ENCODE measurements at places on chromosomes 6 and 20.

GRCh38 chr6:110283657-110284056, 74.5 kb downstream of the METTL24 start:
- no peak for DNase-seq

- DNase-seq = no peak
Measured at GRCh38 chr6:15663130-15663871, 473 bp upstream of the DTNBP1 start.

DNA sequence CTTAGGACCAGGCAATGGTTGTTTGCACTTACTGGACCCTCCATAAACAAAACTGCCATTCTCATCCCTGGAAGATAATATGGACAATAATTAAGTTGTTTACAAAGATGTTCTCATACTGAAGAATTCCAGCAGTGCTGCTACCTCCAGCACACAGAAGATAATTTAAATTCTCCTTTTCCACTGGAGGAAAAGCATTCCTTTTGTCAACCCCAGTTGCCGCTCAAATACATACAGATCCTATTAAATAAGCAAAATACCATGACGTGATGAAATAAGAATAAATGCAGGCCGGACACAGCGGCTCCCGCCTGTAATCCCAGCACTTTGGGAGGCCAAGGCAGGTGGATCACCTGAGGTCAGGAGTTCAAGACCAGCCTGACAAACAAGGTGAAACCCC, 54.5 kb upstream of the IPCEF1 start:
- no peak for DNase-seq

DNA sequence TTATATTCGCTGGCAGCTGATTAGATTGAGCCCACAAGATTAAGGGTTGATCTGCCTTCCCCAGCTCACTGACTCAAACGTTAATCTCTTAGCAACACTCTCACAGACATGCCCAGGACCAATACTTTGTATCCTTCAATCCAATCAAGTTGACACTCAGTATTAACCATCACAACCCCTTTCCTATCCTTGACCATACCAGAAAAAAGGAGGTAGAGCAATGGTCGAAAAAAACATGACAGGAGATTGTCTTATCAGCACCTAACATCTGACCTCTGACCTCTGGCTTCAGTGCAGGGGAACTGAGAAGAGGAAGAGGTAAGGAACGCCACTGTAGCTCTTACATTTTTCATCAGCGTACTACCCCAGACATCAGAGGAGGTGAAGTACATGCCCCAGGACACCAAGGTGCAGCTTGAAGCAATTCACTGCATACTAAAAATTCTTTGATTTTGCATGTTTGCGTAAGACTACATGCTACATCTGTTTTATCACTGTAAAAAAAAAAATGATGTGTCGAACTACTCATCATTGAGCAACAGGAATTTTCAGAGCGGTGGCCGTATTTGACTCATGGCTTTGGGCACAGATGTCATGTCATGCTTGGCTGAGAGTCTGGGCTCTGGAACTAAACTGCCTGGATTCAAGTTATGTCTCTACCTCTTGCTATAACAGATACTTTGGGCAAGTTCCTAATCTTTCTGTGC, 188.0 kb upstream of the TAB2 start:
- no peak for DNase-seq

- DNase-seq = no peak
Measured at GRCh38 chr20:32522526-32522775, 62.7 kb downstream of the NOL4L start.

DNA sequence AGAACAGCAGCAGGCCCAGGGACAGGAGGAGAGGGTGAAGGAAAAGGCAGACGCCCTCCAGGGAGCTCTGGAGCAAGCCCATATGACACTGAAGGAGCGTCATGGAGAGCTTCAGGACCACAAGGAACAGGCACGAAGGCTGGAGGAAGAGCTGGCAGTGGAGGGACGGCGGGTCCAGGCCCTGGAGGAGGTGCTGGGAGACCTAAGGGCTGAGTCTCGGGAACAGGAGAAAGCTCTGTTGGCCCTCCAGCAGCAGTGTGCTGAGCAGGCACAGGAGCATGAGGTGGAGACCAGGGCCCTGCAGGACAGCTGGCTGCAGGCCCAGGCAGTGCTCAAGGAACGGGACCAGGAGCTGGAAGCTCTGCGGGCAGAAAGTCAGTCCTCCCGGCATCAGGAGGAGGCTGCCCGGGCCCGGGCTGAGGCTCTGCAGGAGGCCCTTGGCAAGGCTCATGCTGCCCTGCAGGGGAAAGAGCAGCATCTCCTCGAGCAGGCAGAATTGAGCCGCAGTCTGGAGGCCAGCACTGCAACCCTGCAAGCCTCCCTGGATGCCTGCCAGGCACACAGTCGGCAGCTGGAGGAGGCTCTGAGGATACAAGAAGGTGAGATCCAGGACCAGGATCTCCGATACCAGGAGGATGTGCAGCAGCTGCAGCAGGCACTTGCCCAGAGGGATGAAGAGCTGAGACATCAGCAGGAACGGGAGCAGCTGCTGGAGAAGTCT, 25.5 kb downstream of the C20orf173 start:
- no peak for DNase-seq

DNA sequence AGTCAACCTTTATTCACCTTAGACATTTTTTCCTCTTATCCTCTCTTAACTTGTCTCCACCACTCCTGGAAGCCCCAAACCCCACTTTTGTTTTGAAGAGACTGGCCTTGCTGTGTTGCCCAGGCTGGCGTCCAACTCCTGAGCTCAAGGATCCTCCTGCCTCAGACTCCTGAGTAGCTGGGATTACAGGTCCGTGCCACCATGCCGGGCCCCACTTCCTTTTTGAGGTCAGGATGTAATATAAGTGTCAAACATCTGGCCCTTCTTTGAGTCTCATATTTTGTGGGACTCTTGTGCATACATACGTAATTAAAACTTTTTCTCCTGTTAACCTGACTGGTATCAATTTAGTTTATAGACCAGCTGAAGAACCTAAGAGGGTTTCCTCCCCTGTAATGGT, 1.4 kb upstream of the CDK19 start:
- DNase-seq = no peak

DNA sequence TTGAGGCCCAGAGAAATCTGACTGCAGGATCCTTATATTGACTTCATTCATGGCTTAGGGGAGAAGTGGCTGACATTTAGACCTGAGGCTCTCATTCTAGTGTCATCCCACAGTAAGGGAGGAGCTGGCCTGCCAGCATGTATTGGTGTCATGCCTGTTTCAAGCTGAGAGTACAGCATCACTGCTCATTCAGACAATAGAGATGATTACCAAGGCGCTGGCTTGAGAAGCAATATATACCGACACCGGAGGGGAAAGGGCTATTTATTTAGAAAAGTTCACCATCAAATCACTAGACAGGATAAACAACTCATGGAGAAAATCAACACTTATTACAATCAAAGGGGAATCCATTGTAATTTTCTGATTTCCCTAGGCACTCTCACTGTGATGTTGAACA, 84.4 kb upstream of the HDAC2 start:
- no peak for DNase-seq

DNA sequence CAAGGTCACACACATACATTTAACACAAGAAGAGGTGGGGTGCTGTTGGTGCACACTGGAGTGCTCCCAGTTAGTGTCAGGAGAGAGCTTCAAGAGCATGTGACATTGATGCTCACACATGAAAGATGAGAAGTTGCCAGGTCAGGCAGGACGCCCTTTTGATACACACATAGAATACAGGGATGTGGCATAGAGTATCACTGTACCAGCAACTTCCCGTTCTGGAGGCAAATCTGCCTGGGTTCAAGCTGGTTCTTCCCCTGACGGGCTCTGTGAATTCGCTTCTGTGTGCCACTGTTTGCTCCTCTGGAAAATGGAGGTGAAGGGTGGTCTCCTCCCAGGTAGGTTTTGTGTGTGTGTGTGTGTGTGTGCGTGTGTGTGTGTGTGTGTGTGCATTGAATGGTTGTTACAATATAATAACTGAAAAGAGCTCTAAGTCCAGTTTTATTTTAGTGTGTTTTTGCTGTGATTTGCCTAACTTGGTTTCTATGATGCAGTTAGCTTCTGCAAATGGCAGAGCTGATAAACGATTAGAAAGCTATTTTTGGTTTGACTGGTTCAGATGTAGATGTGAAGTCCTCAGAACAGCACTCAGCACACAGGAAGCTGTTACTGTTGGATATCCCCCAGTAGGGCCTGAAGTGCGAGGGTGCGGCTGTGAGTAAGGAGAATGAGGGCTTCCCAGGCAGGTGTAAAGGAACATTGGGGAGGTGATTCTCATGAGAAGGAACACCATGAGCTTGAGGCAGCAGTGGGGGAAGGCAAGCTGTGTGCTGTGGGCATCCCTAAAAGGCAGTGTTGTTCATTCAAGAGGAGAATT, 53.4 kb downstream of the HIVEP1 start:
- DNase-seq = no peak

DNA sequence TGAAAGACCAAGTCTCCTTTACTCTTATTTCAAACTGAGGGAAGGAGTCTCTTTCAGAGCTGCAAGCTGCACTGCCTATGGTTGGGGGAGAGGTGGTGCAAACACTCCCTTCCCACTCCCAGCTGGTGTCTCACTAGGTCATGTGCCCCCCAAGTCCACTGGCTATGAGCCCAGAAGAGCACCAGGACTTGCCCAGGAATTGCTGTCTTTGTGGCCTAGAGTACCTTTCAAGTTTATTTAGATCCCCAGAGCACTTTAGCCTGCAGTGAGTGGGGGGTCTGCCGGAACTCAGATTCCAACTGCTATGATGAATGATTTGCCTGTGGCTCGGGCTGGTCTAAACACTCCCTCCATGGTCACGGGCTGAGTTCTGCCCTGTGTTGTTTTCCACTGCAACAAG, 192.6 kb upstream of the CITED2 start:
- no peak for DNase-seq

DNA sequence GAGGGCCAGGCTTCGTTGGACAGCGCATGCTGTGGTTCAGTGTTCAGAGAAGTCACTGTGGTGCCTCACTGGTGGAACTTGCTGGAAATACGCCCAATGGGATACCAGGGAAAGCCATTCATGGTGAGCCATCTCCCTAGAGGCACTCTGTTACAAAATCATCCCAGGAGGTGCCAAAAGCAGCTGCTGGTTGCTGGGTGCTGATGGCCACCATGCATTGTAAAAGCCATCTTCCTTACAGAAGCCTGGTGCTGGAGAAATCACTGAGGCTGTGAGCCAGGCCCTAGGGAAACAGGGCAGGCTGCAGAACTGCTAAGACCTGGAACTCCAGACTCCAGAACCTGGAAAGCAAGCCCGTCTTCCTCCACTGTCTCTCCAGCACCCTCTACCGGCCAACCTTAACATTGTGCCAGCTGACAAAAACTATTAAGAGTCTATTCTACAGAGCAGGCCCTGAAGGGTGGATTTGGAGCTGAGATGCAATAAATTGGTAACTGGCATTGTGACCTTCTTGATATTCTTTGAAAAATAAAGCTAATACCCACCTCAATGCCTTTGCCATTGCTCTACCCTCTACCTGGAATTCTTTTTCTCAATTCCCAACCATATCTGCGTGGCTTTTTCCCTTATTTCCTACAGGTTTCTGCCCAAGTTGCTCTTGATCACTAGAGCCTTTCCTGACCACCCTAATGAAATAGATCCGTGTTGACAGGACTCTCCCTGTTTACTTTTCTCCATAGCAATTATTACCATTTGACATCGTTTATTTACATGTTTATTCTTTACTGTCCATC, 18.5 kb downstream of the SNRPB start:
- DNase-seq = peak; percentile 69

DNA sequence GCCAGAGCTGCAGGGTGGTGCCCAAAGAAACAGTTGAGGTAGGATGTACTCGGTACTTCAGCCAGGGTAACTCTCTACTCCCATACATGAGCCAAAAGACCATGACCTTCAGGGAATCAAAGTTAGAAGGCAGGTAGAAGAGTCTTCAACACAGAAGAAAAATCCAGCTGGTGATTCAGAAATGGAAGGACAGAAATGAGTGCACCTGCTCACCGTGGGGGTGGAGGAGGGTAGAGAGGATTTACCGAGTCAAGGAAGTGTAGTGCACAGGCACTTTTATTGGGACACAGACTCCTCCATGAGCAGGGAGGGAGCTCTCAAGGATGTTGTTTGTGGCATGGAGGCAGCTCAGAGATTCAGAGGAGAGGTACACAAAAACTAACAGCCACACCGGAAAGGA, 330.3 kb upstream of the PRDM1 start:
- no peak for DNase-seq

DNA sequence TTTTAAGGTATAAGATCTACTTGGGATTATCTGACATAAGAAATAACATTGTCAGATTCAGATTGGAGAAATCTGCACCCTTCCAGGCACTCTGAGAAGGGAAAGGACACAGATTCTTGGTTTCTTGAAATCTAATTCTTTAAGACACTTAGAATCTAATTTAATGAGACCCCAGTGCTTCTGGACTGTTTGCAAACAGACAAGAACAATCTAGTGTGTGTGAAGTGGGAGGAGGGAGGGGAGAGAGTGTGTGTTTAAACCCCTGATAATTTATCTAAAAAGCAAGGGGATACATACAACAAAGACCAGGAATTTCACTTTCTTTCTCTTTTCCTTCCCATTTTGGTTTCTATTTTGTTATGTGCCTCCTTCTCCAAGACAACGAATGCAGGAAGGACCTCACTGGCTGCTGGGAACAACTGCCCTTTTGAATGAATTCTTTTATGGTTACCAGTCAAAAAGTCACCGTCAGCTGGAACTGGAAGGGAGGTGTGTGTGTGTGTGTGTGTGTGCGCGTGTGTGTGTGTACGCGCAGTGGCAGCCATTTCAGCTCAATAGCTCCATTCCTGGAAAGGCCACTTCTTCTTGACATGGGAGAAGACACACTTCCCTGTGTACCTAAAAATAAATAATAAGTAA, 129.4 kb downstream of the BCAS1 start:
- DNase-seq = no peak
